Sigmoid colon (tissue), 7 donors: ENCODE measurements at places on chromosomes 13 and 19. TPM values are rescaled to one million over a fixed set of nuclear protein-coding genes. Genes with fewer than 3 reads are reported as not detected.

- no peak for DNase-seq
Observed at GRCh38 chr13:106561551-106562170, 6.3 kb downstream of the ARGLU1 start.

- no peak for DNase-seq
Observed at GRCh38 chr13:21673539-21673788, 2.6 kb downstream of the FGF9 start.

Gene VN1R4
- total RNA-seq: not detected

Gene FAM32A
- 86.9 TPM for total RNA-seq

GRCh38 chr19:46451352-46451751 lies 20.0 kb downstream of the PNMA8A start:
- no peak for DNase-seq

Gene UNC13A
- total RNA-seq: 0.16 TPM

- DNase-seq: no peak
Observed at GRCh38 chr19:3985643-3986259, 488 bp upstream of the EEF2 start.

Gene ZNF850
- total RNA-seq: 4.6 TPM

DNA sequence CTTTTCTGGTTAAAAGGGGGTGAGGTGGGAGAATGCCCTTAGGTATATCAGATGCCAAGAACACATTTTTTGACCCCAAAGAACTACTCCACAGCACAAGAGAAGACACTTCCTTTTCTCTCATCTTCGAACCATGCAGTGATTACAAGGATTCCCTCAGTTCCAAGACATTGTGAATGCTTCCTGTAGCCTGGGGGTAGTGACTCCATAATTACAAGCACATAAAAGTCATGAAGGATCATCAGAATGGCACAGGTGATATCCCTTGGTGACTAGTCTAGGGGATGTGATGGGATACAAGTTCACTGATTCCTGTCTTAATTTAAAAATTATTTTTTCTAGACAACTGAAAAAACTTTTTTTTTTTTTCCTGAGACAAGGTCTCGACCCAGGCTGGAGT lies 78.0 kb downstream of the ZC3H13 start:
- no peak for DNase-seq

GRCh38 chr13:46799139-46799538 lies 2.2 kb upstream of the ESD start:
- no peak for DNase-seq

GRCh38 chr13:92743992-92744391 lies 482.6 kb upstream of the GPC6 start:
- DNase-seq: no peak
